Foreskin keratinocyte (primary cell): ENCODE measurements at places on chromosomes 12 and 14. TPM values are rescaled to one million over a fixed set of nuclear protein-coding genes. Genes with fewer than 3 reads are reported as not detected.

DNA sequence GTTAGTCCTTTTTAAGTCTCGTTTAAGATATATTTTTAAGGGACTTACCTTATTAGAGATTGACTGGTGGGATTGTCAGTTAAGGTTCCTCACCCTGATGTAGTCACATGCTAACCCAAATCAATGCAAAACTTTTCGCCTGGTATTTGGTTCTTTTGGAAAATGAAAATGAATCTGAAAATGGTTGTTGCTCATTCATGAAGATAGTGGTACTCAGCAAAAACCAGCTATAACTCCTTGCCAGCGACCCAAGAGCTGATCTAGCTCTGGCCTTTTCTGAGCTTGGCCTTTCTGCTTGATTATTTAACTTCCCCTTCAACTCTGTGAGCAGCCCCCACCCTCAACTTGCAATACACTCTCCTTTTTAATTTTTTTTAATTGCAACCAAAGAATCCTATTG, 85.0 kb upstream of the GTF2A1 start:
- no peak for DNase-seq

Gene TOMM20L
- not detected in 2 replicates for polyA plus RNA-seq

- peak; percentile 94 for DNase-seq
Measured at GRCh38 chr14:99612071-99612737, 8.2 kb upstream of the CCDC85C start.

Gene MUCL1
- 0.13 TPM in 1 of 2 replicates, not detected in the other for polyA plus RNA-seq

DNA sequence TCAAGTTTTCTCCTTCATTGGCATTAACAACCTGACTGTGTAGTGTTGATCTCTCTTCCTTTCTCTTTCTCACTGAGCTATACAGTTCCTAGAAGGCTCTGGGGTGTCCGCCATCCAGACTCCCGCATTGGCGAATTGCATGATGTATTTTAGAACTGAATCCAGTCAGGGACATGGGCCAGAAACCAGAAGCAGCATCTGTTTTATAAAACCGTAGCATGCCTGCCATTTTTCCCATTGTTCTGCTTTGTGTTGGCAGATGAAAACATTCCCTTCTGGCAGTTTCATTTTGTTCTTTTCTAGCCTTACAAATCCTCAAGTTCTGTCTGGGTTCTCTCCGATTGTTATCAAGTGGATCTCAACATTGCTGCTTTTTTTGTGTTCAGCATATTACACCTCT, 268.3 kb upstream of the SEL1L start:
- DNase-seq = no peak

GRCh38 chr12:40511341-40511740, 180.9 kb upstream of the CNTN1 start:
- DNase-seq = no peak
